Epithelial cell of prostate (primary cell): ENCODE measurements at places on chromosomes 7 and 10.
A peak's percentile ranks its signal among the peaks of the same experiment; 100 is the strongest.

DNA sequence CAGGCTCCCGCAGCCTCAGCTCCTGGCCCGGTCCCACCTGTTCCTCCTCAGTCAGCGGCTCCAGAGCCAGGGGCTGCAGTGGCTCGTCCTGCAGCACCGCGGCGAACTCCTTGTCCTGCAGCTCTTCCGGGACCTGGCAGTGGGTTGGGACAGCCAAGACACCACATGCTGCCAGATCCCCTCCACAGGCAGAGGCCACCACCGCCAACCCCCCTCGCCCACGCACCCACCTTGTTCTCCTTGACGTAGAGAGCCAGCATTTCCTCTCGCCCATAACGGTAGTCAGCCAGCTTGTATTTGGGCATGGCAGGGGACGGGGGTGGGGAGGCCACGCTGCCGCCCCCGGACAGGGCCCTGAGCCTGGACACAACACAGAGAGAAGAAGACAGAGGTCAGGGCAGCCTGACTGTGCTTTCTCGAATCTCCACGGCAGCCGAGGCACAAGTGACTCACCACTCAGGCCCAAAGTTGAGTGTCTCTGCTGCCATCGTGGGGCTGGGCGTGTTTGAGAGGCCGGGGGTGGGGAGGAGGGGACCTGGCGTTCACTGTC, 6.2 kb downstream of the GIGYF1 start:
- no peak for DNase-seq

GRCh38 chr7:69912846-69913245, 314.6 kb downstream of the AUTS2 start:
- no peak for DNase-seq

DNA sequence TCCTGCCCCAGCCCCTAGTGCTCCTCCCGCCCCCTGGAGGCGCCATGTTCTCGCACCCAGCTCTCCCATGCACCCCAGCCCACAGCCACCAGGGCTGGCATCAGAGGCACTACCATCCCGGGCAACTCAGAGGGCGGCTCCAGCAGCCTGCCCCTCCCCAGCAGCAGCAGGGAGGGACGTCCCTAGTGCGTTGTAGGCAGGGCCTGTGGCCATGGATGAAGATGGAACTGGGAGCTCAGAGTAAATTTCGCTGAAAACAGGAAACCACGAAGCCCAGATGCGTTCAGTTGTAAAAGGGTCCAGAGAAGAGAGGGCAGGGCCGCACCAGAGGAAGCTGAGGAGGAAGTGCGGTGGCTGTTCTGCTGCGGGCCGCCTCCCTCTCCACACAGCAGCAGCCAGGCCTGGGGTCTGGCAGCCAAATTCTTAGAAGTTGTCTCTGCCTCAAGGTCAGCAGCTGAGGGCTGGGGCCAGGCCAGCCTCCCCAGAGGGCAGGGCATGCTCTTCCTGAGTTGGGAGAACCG, 24.6 kb downstream of the VSIR start:
- DNase-seq = no peak

DNA sequence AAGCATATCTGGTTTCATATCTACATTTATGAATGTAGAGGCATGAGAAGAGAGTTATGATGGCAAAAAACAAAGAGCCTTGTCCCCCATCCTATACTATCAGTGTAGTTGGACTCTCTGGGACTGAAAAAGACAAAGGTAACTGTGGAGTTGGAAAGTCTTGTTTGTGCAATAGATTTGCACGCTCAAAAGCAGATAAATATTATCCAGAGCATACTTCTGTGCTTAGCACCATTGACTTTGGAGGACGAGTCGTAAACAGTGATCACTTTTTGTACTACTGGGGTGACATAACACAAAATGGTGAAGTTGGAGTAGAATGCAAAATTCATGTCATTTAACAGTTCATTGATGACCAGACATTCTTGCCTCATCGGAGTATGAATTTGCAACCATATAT, 85.2 kb upstream of the EGFR start:
- no peak for DNase-seq

DNA sequence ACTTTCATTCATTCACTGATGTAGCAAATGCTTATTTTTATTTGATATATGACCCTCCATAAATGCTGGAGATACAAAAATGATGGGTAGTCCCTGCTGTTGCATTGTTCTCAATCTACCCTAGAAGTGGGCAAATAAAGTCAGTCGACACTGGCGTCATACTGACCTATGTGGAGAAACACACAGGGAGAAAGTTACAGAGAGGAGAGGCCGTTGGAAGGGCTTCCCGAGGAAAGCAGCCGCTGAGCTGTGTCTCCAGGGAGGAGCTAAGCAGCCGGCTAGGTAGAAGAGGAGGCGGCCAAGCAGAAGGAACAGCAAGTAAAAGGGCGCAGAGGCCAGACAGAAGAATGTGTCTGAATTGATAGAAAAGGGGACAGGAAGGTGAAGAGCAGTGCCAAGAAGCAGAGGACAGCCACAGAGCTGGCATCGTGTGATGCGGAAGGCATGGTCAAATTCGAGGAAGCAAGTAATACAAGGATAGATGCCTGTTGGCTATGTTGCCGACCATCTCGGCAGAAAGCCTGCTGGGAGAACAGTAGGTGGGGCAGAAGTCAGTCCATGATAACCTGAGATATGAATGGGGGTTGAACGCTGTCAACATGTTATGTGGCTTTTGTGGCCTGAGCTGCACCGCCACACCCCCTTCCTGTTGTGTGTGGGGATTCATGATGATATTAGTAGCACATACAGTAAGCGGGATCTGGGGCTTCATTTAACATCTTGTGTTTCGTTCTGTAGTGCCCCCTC, 25.9 kb downstream of the ST8SIA6 start:
- no peak for DNase-seq

GRCh38 chr7:66958538-66959350, 36.6 kb downstream of the SBDS start:
- no peak for DNase-seq

- no peak for DNase-seq
Measured at GRCh38 chr7:131284702-131285419, 42.8 kb upstream of the MKLN1 start.

- no peak for DNase-seq
Measured at GRCh38 chr10:11294831-11295450, 277.3 kb downstream of the CELF2 start.

DNA sequence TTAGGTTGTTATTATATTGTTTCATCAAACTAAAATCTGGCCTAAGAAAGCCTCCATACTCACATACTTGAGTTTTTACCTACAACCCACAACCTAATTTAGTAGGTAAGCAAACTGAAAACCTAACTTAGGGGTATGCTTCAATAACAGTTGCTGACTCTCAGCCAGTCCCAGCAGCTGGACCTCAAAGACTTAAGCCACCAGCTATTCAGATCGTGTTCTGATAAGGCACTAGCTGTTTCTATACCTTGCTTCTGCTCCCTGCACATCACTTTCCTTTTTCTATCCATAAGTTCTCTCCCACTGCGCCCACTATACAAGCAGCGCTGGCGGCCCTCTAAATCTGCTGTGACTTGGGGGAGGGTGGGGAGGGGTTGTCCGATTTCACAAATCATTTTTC, 42.3 kb downstream of the SUGCT start:
- DNase-seq = no peak

GRCh38 chr10:13483951-13484350, 44.9 kb downstream of the BEND7 start:
- no peak for DNase-seq

- no peak for DNase-seq
Measured at GRCh38 chr10:13794992-13795612, 208.3 kb downstream of the PRPF18 start.

DNA sequence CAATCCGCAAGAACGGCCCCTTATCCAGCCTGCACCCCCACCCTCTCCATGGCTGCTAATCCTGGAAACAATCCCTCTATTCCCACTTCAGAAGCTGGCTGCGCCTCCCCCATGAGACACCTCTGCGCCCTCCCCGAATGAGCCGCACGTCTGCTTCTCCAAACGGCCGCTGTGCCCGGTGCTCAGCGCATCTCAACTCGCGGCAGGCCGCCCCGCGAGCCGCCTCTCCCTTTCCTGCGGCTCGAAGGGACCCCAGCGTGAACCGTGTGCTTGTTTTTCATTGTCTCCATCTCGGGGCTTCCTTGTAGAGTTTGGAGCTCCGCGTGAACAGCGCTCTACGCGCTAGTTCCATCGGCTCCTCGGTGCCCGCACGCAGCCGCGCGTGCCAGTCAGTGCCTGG, 20.8 kb upstream of the FXYD4 start:
- no peak for DNase-seq

- DNase-seq = no peak
Measured at GRCh38 chr10:74439213-74439612, 288.2 kb downstream of the ADK start.

DNA sequence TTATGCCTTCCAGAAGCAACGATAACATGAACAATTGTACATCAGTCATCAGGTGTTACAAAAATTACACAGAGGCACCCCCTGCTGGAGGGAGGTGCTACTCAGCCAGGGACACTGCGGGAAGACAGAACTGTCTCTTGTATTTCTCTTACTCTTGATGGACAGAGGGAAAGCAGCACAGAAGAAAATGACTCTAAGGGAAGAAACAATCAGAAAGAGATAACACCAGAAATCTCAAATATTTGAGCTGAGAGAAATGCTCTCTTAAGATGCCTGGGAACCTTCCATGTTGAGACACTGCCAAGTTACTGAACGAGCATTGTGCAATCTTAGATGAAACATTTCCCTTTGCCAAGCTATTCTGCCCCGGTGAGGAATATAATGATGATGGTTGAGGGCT, 227.6 kb upstream of the NPSR1 start:
- DNase-seq = no peak

- no peak for DNase-seq
Measured at GRCh38 chr7:68176974-68177373, 1180.3 kb downstream of the TYW1 start.

DNA sequence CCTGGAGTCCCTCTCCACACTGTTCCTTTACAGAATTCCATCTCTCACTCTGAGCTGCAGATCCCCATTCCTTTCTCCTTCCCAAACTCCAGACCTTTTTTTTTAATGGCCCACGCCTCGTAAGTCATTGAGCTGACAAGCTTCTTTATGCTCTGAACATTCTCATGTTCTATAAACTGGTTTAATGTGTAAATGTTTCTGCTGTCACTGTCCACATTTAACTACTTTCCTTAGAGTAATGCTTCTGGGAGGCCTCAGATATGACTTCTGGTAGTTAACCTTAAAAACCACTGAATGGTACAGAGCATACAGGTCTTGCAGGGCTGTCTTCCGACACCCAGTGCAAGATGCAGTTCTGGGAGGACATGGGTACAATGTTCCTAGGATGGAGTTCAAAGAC, 71.1 kb upstream of the CAMK2B start:
- DNase-seq = no peak

DNA sequence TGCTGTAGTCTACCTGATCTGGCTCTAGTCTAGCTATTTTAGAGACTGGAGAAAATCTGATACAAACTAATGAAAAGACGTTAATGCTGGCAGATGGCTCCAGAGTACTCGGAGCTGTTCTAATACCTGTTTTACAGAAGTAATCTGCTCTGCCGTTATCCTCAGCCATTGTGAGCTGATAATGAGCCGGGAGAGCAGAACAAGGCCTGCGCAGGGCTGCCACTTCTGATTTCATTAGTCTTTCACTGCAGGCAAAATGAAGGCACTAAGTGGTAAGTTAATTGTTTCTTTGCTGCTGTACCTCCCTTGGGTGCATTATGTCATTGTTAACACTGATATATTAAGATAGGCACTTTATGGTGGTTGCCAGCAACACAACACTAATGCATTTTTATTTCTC, 456.4 kb upstream of the PFKP start:
- DNase-seq = no peak

DNA sequence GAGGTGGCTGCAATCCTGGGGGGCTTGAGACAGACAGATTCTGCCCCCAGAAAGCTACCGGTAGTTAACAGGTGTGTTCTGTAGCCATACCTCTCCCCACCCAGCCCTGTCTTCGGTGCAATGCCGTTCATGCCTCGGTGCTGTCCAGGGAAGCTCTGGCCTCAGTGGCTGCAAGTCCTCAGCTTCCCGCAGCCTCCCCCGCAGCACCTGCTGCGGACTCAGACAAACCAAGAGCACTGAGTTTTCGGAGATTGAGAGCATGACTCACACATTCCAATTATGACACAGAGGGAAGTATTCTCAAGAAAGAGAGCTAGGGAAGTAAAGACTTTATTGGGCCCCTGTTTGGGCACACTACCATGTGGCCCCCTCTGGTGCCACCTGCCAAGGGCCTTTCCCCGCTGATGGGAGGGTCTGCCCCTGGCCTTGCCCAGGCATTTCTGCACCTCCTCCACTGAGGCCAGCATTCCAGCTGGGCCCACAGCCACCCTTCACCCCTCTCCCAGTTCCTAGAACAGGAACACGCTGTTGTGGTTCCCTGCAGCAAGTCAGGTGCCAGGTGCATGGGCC, 30.2 kb upstream of the EZH2 start:
- peak; percentile 33 for DNase-seq

DNA sequence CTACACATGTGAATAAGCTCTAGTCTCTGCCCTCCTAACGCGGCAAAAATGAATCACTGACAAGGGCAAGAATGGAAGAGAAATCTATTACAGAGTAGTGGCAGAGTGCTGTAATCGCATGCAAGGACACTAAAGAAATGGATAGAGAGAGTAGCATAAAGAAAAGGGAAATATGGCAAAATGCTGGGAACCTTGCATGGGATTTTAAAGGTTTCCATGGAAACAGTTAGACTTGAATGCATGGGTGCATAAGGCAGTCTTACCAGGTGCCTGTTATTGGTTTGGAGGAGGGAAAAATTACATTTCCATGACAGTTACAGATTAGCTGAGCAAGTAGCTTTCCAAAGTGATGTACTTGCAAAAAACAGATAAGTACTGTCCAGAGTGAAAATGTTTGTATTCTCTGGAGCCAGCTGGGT, 233.4 kb downstream of the PTN start:
- no peak for DNase-seq

DNA sequence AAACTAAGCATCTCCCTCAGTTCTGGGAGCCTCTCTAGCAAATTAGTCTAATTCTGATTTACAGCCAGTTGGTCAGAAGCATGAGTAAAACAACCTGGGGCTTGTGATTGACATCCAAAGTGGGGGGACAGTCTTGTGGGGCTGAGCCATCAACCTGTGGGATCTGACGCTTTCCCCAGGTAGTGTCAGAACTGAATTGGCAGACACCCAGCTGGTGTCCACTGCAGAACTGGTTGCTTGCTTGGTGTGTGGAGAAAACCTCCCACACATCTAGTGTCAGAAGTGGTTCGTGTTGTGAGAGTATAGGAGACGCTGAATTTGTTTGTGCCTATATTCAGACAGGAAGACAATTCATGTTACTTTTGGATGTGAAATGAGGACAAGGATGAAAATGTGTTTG, 92.2 kb upstream of the PDCD4 start:
- DNase-seq = no peak

DNA sequence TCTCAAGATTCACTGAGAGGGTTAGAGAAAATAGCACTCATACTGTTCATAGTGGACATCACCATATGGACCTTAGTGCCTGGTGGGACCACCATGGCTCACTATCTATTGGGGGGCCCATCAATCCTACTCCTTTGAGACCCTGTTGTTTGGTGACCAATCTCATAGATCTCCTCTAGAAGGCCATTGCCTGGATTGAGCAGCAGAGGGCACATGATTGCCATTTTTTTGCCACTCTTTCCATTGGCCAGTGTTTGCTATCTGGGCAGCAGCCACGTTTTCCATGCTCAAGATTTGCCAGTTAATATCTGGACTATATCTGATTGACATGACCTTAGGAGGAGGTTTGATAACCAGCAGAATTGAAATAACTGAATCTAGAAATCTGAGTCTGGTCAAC, 244.5 kb downstream of the ITGB1 start:
- DNase-seq = no peak
